ENCODE measurements at places on chromosomes 1 and 21.

GRCh38 chr1:13732971-13733667 lies 33.1 kb downstream of the PRDM2 start:
- no peak for DNase-seq

- no peak for DNase-seq
These were observed 20.9 kb upstream of the TGFB2 start for GRCh38 chr1:218324226-218324580.

DNA sequence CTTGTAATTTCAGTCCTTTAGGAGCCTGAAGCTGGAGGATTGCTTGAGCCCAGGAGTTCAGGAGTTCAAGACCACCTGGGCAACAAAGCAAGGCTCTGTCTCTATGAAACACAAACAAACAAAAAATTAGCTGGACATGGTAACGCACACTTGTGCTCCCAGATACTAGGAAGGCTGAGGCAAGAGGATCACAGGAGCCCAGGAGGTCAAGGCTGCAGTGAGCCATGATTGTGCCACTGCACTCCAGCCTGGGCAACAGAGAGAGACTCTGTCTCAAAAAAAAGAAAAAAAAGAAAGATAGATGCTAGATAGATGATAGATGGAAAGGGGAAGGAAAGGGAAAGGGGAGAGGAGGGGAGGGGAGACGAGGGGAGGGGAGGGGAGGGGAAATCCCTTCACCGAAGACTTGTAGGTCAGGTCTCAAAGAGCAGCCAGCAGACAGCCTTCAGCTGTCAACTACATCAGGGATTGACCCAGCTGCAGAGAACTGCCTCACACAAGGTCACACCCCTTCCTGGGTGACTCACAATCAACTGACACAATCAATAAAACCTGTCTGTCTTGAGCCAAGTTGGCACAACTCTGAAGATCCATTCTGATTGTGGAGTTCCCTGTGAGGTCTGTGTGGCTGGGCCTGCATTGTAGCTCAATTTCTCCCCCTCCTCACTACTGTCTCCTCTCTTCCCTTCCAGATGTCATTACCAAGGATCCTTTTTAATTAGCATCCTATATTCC lies 200.6 kb downstream of the RGS7 start:
- peak; percentile 58 for DNase-seq

DNA sequence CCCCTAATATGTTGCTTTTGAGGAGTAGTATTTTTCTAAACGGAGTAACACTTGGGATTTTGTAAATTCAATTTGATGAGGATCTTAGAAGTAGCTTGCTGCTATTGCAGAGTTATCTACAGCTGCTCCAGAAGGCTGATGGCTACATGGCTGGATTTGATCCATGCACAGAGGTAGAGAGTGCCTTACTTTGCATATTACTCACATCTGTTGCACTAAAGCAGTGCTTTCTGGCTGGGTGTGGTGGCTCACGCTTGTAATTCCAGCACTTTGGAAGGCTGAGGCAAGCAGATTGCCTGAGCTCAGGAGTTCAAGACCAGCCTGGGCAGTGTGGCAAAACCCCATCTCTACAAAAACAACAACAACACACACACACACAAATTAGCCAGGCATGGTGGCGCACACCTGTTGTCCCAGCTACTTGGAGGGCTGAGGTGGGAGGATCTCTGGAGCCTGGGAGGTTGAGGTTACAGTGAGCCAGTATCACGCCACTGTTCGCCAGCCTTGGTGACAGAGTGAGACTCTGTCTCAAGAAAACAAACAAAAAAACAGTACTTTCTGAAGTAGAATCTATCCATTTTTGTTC lies 24.6 kb downstream of the RALGPS2 start:
- DNase-seq, result no peak

DNA sequence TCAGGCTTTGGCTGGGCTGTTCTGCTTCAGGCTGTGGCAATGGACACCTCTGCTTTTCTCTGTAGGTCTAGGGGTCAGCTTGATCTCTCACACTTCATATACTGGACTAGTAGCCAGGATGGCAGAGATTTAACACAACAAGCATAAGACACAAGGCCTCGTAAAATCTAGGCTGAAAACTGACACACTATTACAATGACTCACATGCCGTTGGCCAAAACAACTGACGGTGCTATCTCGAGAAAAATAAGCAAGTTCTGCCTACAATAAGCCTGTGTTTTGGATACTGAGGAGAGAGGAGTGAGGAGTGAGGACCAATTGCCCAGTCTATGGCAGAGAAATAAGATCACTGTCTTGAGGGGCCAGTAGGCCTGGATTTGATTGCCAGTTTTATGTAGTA lies 840.7 kb upstream of the ADAMTS5 start:
- peak; percentile 18 for DNase-seq

- no peak for DNase-seq
These were observed 1.2 kb downstream of the NIPAL3 start for GRCh38 chr1:24416666-24417391.

DNA sequence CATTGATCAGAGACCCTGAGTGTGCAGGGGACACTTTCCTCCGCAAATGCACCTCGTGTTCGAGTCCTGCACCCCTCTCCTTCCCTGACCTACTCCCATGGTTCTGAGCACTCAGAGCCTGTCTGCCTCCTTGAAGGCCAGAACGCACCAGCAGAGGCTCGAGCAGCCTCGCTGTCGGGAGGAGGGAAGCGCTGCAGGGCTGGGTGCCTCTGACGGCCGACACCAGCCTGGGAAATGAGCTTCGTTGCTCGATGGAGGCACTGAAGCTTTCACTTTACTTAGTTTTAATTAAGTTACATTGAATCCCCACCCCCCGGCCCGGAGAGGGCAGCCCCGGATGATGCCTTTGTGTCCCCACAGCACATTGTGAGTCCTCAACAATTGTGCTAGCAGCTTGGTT lies 156.3 kb upstream of the ARHGEF16 start:
- no peak for DNase-seq

- no peak for DNase-seq
These were observed 57.4 kb upstream of the ACOT11 start for GRCh38 chr1:54490361-54491248.

DNA sequence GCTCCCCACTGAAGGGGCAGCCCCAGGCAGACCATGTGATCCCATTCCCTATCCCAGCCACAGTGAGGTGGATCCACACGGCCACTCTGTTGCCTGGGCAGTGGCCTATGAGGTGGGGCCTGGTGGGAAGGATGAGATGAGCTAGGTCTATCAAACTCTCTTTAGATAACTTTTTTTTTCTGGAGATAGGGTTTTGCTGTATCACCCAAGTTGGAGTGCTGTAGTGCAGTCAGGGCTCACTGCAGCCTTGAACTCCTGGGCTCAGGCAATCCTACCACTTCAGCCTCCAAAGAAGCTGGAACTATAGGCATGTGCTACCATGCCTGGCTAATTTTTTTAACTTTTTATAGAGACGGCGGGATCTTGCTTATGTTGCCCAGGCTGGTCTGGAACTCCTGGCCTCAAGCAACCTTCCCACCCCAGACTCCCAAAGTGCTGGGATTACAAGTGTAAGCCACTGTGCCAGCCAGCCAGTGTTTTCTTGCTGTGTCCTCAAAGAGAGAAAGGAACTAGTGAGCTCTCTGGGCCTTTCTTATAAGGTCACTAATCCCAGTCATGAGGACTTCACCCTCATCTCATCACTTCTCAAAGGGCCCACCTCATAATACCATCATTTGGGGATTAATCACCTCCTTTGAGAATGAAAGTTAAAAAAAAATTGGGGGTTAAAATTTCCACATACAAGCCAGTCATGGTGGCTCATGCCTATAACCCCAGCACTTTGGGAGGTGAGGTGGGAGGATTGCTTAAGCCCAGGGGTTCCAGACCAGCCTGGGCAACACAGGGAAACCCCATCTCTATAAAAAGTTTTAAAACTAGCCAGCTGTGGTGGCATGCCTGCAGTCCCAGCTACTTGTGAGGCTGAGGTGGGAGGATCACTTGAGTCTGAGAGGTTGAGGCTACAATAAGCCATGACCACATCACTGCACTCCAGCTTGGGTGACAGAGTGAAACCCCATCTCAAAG lies 36.6 kb downstream of the H3-3A start:
- DNase-seq, result no peak

GRCh38 chr1:235052067-235053008 lies 76.3 kb downstream of the TOMM20 start:
- no peak for DNase-seq

- no peak for DNase-seq
These were observed 271.4 kb downstream of the GPR52 start for GRCh38 chr1:174719194-174719593.

- no peak for DNase-seq
These were observed 22.0 kb upstream of the BCAR3 start for GRCh38 chr1:93703643-93704042.

DNA sequence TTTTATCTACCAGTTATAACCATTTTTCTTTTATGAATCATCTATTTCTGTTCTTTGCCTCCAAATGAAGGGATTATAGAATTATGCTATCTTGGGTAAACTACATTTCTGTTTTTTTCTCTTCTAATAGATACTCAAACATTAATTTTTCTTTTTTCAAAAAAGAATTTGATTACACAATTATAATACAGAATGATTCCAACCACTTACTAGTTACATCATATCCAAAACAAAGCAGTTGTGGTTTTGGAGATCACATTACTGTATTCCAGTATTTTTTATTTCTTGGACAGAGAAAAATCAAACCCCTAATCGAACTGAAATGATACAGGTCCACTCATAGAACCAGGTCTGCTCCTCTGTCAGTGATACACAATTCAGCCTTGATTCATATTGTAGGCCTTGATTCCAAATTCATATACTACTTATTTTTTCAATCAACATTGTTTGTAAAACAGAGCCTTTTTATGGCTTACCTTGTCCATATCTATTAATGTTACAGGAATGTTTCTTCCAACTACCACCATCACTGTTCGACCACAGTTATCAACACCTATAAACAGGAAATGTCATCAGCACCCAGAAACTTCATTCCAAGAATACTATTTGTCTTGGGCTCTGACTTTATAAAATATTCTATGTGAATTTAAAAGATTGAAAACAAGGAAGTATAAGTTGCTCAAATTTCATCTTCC lies 43.2 kb downstream of the GDAP2 start:
- DNase-seq, result no peak

DNA sequence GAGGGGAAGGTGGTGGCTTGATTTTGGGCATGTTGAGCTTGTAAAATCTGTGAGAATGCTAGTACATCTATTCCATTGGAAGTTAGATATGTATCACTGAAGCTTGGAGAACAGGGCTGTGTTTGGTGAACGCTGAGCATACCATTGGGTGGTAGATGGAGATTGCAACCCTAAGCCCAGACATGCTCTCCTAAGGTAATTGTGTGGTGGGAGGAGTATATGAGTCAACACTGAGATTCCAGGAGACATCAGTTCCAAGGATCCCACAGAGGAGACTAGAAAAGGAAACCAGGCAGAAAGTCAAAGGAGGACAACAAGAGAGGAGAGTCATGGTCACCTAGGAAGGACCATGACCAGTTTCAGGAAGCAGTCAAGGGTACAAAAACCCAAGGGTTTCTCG lies 60.4 kb downstream of the KIF21B start:
- no peak for DNase-seq

DNA sequence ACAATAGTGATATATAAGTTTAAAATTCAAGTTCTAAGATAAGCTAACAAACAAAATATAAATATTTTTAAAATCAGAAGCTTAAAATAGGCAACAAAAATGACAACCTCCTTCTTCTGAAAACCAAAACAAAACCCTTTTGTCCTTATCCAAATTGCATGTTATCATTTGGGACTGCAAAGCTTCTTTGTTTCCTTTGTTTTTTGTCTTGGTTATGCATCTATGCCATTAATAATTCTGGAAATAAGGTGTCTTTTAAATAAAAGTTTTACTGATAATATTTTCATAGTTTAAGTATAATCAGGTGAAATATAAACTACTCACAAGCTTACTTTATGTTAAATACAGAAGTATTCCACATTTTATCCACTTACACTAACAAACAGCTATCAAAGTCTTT lies 20.5 kb downstream of the ADSS2 start:
- no peak for DNase-seq

DNA sequence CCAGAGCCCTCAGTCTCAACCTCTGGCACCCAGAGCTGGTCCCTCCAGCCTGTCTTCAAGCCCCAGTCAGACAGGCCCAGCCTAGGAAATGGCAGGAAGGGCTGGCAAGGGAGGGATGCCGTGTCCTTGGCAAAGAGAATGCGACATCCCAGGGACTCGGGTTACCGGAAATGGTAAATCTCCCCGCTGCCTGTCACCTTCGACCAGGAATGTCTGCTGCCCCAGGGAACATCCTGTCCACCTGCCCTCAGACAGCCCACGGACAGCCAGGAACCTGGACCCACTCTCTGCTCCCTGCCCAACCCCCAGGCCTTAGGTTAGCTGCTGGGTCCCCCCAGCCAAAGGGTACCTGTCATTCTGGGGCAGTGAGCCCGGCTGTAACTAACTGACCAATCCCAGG lies 23.9 kb downstream of the HSPG2 start:
- DNase-seq, result no peak

DNA sequence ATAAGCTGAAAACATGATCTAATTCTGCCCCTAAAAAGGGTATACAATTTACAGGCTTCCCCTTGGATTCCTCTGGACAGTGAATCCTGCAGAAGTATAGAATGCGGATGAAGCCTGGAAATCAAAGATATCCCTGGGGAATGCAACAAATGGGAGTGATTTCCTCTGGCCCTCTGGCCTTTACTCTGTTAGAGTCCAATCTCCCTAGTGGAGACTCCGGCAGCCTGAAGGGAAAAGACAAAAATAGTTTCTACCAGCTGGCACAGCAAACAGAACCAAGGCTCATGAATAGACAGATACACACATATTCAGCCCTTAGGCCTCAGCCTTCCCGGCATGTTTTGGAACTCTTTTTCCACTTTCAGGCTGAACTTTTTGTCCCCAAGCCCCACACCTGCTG lies 3.9 kb upstream of the LRRC52 start:
- DNase-seq, result peak; percentile 84

GRCh38 chr1:201759194-201759815 lies 69.7 kb upstream of the IPO9 start:
- no peak for DNase-seq

- peak; percentile 84 for DNase-seq
These were observed at the start of gene STPG1 for GRCh38 chr1:24413350-24414163. TSS of gene STPG1 (minus strand) at chr1:24413782. CDS start at chr1:24401388, 12,394 bp downstream.

DNA sequence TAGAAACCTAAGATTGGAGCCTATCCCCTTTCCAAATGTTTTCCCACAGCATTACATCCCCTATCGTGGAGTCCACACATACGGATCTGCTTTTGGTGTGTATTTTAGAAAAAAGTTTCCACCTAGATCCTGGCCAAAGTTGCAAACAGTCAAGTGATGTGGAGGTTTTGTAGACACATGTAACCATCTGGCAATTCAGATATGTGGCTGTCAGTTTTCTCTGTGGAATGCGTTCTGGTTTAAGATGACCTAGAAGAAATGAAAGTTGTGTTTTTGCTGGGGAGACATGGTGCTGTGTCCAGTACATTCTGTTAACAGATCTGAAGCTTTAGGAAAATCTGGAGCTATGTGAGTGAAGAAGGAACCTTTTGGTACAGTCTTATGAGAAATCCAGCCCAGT lies 14.8 kb downstream of the RNF220 start:
- DNase-seq, result no peak

DNA sequence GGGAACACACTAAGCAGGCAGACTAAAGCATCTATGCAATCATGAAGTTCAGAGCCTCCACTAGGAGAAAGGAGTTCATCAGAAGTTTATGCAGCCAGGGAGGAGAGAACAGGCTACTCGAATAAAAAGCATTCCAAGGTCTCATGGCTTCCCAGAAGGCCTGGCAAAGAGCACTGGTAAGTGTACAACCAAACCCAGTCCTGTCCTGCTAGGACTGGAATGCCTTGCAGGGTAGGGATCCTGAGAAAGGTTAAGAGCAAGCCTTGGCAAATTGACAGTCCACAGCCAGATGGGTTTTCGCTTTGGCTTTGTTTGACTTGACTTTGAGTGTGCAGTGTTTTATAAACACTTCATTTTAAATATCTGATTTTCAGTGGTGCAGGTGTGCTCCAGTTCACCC lies 133.6 kb upstream of the ATP1B1 start:
- no peak for DNase-seq
